Stimulated activated CD4-positive, alpha-beta T cell treated with anti-CD3 and anti-CD28 coated beads, Interleukin-1b, Interleukin-23, amount 100 ng/mL, for 1 hour (primary cell): ENCODE measurements at places on chromosomes 12 and 14.

GRCh38 chr12:31510034-31510433 lies 80.9 kb downstream of the DENND5B start:
- DNase-seq = no peak

- DNase-seq = no peak
Observed at GRCh38 chr12:108918206-108918605, 38.3 kb downstream of the DAO start.

GRCh38 chr12:26748741-26749431 lies 84.1 kb downstream of the ITPR2 start:
- no peak for DNase-seq

DNA sequence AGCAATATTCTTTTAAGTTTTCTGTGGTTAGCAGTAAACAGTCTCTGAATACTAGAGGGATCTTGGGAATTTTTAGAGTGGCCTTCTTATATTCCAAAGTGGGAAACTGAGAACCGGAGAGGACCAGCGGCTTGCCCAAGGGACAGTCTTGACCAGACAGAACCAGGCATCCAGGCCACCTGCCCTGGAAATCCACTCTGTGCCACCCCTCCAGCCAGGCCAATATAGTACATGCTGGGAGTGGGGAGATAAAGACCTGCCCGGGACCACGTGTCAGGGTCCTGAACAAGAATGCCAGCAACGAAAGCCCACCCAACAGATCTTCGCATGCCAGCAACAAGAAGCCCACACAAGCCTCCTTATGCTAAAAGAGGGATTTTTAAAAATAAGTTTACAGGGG lies 49.4 kb upstream of the RIN3 start:
- DNase-seq = no peak

DNA sequence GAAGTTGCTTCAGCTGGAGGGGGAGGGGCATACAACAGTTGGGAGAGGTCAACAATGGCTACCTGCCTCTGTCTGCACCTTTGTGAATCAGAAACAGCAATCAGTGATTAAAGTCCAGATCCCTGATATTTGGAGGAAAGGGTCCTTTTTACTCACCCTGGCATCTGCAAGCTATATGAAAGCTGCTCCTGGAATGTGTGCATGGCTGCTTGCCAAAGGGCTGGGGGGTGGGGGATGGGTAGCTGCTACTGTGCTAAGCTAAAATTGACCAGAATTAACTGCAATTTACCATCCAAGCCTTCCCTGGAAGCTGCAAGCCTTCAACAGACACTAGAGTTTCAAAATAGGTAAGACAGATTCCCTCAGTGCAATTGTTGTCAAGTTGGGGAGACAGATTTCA lies 13.5 kb upstream of the GTF2A1 start:
- DNase-seq = no peak

- DNase-seq = no peak
Observed at GRCh38 chr12:28799348-28799747, 349.7 kb upstream of the FAR2 start.

- no peak for DNase-seq
Observed at GRCh38 chr14:99205086-99205688, 66.8 kb downstream of the BCL11B start.

- no peak for DNase-seq
Observed at GRCh38 chr14:26175658-26176057, 422.2 kb downstream of the NOVA1 start.

DNA sequence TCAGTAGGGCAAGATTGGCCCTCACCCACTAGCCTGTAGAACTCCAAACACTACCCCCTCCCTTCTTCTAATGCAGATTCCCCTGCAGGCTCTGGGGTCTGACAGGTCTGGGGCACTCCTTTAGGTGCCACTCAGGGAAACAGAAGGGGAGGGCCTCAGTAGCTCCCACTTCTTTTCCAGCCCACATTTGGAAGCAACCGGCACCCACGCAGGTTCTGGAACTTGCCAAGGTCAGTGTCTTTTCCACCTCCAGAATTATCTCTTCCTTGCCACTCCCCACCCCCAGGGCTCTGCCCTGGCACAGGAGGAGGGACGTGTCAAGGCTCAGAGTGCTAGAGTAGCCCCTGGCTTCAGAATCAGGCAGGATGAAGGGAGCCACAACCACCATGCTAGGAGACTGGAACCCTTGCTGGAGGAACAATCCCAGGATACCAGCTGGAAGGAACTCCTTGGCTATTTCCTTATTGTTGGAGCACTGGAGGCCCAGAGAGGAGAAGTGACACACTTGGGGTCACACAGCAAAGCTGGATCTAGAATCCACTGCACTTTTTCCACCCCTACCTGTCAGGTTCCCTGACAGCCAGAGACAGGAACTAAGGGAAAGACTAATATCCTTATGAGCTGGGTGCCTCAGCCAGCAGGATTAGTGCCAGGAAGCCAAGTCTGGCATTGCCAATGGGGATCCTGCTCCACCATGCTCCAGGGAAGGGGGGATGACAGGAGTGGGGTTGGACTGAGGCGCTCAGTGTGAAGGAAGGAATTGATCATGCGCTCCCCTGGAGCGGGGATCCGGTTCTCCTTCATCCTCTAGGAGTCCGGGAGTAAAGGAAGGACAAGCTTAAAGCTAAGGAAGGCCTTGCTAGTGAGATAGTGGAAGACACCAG lies 1.8 kb upstream of the FIGNL2 start:
- DNase-seq = no peak

- no peak for DNase-seq
Observed at GRCh38 chr14:72810201-72810600, 83.7 kb downstream of the DPF3 start.

- no peak for DNase-seq
Observed at GRCh38 chr14:105865266-105865903, 339.0 kb downstream of the TMEM121 start.

- no peak for DNase-seq
Observed at GRCh38 chr12:110677206-110677911, 11.6 kb downstream of the HVCN1 start.

DNA sequence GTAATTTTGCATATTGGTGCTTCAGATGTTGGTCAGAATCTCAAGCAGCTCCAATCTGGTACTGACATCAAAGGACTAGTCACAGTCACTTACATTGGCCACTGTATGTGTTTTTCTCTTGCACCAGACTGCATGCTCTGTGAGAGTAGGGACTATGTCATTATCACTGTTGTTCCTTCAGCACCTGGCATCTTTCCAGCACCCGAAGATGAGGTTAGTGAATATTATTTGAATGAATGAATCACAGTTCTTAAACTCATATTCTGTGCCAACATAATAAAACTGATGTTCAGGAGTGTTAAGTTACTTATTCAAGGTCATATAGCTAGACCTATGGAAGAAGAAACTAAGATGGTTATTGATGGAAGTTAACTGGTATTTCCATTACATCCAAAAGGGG lies 204.5 kb upstream of the TBX3 start:
- no peak for DNase-seq

DNA sequence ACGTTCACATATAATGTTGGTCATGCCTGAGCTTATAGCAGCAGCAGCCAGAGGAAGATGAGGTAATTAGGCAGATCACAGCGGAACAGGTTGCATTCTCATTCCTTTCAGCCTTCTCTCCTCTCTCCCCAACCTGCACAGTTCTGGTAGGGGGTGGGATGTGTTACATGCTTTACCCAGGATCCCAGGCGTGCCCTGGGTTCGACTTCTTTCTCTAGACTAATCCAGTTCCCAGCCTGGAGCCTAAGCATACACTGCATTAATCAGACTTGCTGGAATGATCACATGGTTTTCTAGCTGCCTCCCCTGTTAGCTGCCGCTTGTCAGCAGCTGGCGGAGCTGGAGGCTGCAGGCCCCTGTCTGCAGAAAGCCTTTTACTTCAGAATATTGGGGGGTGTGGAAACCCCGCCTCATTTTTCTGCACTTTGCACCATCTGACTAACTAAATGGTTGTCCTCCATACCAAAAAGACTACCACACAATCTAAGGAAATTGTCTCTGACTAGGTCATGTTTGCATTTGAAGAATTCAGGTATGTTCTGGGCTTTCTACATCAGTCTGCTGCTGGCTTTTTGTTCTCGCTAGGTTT lies 46.0 kb upstream of the EVL start:
- no peak for DNase-seq

DNA sequence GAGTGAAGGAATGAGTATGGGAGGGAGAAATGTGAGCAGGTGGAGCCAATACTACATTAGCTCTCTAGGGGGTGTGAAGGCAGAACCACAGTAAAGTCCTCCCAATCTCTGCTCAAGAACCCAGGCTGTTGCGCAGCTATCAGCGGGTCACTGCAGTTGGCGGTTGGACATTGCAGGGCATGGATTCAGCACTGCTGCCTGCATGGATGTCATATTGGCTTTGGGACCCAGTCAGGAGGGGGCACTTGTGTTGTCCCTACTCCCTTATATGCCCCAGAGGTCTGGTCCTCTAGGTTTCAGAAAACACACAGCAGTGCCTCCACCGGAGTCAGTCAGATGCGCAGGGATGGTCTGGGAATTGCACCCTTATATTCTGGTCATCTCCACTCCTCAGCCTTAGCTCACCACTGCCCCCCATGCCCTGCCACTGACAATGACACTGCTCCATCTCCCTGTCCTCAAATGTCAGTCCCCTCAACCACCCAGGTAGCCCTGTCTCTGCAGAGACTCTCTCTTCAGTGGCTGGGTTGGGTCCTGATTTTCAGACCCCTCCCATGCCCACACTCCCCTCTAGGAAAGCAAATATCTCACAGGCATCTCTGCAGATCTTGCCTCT lies 9.6 kb downstream of the ZDHHC22 start:
- no peak for DNase-seq

- DNase-seq = no peak
Observed at GRCh38 chr12:95203487-95204030, 13.7 kb downstream of the FGD6 start.

DNA sequence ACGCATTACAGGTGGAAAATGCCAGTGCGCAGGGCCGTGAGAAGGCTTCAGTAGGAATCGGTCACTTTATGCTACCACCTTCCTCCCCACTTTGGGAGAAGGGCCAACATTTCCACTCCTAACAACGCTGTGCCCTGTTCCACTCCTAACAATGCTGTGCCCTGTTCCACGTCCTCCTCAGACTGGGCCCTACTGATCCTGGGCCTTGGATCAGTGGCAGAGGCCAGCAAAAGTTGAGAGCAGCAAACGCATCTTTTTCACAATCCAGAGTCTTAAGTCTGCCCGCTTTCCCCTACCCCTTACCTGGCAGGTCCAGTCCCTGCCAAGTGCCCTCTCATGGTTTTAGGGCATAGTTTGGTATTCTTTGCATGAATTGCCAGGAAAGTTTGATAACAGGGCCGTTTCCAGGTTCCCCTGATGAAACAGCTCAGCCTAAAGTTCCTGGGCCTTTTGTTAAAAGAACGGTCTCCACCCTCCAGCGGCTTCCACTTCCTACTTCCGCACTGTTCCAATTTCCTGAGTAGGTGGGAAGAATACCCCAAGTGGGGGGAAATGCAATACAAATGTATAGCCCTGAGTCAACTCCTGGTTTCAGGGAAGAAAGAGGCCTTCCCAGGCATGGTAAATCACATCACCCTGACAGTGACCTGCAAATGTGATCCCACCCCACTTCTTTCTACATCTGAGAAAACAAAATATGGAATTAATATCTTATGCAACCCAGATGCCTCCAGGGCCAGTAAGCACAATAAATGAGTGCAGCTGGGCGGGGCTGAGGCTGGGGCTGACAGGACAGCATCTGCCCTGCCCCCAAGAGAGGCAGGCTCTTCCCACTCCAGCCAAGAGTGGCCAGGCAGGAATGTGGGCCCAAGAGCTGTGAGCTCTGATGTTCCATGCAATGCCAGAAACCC lies 15.0 kb downstream of the KCTD10 start:
- DNase-seq = no peak

DNA sequence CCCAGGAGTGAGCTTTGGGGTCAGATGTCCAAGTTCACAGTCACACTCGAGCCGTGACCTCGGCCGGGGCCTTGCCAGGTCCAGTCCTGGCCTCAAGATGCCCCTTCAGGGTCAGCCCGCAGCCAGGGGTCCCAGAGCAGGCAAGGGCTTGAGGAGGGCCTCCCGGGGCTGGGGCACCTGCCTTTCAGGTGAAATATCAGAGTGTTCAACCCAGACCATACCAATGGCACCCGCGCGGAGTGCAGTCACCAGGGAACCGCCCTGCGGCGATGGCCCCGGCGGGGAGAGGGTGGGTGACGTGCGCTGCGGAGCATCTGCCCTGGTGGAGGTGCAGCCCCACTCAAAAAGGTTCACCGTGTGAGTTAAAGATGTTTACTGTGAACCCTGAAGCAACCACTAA lies 16.9 kb downstream of the LRCOL1 start:
- DNase-seq = no peak

GRCh38 chr12:84986586-84986985 lies 49.5 kb downstream of the TSPAN19 start:
- no peak for DNase-seq

DNA sequence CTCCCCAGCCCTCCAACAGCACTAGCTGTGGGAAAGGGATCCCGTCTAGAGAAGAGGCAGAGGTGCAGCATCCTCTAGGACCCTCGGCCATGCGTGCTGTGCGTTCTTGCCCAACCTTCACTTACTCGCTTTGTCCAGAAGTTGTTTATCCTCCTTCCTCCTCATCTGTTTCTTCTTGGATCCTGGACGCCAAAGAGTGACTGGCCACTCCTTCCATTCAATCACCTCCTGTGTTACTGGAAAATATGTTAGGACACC lies 140.5 kb downstream of the ZFP36L1 start:
- no peak for DNase-seq

DNA sequence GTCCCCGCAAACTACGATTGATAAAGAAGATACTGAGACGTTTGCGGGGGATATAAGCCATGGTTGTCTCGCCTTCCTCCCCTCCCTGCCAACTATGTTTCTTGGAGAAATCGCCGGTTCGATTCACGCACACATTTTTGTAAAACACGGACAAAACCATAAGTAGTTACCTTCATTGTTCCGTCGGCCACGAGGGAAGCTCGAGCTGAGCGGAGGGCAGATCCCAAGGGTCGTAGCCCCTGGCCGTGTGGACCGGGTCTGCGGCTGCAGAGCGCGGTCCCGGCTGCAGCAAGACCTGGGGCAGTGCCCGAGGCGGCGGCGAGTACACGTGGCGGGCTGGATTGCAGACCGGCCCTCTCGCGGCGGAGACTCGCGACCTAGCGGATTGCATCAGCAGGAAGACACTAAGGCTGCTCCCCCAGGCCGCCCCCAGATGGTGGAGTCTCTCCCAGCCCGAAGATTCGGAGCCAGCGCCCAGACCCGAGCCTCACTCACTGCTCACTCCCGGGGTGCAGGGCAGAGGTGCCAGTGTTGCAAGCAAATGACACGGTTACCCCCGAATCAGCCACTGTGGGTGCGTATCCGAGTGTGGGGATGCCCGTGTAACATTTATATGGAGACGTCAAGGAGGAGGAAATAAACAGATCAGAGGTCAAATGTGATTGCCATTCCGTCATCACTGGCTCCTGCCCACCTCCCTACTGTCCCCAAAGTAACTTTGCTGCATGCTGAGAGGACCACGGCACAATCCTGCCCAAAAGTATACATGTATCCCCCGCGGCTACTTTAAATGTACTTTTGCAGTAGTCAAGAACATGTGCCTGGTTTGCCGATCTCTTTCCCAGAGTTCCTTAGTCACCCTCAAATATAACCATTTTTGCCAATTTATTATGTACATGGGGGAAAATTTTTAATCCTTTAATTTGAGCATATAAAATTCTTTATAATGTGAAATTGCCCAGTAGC lies at the start of gene BCAT1:
BCAT1 (minus strand) TSS at position 345 of the 966 bp plus-strand sequence; CDS start at position 176, 169 bp downstream.
- DNase-seq = peak; percentile 12
